HL-60 (cell line): ENCODE measurements at places on chromosomes 12 and 14.

GRCh38 chr12:80567401-80567800 is 123.4 kb downstream of the PTPRQ start:
- no peak for DNase-seq

- DNase-seq, result peak; percentile 12
These were observed 36.3 kb upstream of the SINHCAF start for GRCh38 chr12:31362115-31362758.

DNA sequence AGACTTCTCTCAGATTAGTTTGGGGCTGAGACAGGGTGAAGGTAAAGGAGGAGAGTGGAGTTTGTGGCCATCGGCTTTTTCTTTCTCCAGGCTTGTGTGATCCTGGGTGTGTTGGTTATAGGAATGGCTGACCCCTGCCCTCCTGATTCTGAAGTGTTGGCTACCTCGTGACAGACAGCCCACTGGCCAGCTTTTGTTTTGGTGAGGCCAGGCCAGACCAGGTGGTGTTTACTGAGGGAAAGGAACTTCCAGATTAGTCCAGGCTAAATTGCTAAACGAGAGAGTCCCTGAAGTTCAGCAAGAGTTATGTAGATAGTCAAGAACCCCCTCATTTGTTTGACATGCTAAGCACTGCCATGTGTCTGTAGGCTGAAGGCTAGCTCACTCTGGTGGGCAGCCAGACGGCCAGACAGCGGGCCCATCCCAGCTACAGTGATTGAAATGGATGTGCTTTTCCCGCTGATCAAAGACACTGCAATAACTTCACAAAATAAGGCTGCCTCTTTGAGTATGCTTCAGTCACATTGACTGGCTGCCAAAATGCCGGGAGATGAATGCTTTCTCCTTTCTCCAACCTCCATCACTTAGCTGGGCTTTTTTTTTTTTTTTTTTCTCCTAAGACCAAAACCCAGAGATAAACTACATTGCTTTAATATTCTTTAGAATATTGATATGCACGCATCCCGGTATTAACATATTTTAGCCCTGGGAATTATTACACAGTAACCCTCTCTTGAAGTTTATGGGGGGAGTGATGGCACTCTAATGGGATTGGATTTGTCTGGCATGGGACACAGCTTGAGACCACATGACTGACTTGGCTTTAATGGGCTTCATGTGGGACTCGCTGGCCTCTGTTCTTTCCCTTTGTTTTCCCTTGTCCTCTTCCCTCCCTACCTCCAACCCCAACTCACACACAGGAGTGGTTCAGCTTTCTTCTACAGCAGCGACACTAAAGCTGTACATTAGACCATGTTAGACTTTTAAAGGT is 76.9 kb downstream of the SMOC1 start:
- no peak for DNase-seq

- no peak for DNase-seq
These were observed 64.4 kb downstream of the ZFC3H1 start for GRCh38 chr12:71599210-71599609.

DNA sequence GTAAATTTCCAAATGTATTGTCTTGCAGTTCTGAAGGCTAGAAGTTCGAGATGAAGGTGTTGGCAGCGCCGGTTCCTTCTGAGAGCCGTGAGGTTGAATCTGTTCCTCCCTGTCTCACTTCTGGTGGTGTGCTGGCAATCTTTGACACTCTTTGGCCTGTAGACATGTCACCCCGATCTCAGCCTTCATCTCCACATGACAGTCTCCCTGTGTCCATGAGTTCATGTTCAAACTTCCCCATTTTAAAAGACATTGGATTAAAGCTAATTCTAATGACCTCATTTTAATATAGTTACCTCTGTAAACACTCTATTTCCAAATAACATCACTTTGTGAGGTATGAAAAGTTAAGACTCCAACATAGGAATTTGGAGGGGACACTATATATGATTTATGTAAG is 4.1 kb upstream of the RBM19 start:
- no peak for DNase-seq

DNA sequence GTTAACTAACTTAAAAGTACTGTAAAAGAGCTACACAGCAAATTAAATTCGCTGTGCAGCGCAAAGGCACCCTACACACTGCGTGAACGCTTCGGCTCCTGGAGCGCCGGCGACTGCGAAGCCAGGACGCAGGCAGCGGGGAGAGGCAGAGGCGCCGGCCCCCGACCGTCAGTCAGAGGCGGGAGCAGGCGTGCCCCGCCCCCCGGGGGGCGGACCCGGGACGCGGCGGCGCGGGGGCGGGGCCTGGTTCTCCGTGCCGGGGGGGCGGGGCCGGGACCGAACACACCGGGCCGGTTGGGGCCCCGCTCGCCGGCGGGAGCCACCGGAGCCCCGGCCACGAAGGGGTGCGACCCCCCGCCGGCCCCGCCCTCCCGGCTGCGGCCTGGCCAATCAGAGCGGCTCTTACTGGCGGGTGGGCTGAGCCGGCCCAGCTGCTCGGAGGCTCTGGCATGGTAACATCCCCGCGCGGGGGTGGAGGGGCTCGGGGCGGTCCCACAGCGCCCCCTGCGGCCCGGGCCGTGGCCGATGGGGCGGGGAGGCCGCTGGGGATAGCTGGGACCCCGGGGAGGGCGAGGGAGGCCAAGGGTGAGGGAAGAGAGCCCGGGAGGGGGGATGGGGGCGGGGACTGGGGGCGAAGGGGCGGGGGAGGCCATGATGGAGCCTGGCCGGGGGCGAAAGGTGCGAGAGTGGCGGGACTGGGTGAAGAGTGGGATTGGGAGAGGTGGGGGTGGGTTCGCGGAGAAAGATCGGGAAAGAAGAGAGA is at the start of gene PRPF40B:
Gene PRPF40B (plus strand): TSS at position 420 of the 763 bp plus-strand sequence. CDS start 30 bp downstream, at position 450.
- DNase-seq, result peak; percentile 75

GRCh38 chr12:54393743-54394142 is 9.2 kb upstream of the ZNF385A start:
- DNase-seq, result no peak

DNA sequence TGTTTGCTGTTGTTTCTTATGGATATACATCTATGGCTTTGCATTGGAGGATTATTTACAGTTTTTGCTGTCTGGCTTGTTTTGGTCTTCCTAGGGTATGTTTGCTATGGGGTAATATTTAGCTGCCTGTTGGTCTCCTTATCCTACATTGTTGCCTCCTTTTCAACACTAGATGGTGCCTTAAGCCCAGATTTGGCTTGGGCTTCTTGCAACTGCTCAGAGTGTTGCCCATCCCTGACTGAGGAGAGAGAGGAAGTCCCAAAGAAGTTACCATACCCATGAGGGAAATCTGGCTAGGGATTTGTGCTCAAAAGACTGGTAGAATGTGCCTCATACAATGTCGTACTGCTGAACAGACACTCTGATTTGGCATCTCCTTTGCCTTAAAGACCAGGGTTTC is 94.6 kb upstream of the MUCL1 start:
- peak; percentile 12 for DNase-seq
